Thyroid gland (tissue), 4 donors: ENCODE measurements at places on chromosomes 13 and 19. TPM values are rescaled to one million over a fixed set of nuclear protein-coding genes. Genes with fewer than 3 reads are reported as not detected.

- no peak for DNase-seq
Measured at GRCh38 chr13:89687066-89687465, 1660.4 kb upstream of the MIR17HG start.

- DNase-seq, result peak; percentile 83
Measured at GRCh38 chr19:13031917-13032623, 36.8 kb downstream of the NFIX start.

DNA sequence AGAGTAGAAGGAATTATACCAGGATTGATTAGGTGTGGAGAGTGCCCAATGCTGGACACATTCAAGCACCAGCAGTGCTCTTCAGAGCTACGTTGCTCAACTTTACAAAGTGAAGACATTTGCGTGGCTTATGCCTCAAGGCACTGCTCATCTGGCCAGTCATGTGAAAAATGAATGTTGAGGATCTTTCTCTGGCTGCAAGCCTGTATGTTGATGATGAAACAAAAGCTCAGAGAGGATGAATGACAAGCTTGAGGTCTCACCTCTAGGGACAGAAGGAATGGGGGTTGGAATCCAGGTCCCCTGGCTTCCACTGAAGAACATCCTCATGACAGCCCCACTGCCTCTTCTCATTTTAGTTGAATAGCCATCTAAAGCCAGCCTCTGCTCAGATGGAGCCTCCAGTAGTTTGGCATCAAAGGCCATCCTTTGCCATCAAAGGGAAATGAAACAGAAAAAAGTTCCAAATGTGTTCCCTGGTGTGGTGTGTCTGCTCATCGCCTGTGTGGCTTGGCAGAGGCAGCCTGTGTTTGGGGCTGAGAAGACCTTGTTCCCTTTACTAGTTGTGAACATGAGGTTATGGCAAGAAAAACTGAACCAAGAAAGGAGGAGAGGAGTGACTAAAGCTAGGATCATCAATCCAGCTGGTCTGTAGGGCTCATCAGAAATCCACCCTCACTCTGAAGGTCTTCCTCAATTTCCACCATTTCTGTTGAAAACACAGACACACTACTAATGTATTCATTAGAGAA, 114.0 kb upstream of the KL start:
- DNase-seq, result no peak

DNA sequence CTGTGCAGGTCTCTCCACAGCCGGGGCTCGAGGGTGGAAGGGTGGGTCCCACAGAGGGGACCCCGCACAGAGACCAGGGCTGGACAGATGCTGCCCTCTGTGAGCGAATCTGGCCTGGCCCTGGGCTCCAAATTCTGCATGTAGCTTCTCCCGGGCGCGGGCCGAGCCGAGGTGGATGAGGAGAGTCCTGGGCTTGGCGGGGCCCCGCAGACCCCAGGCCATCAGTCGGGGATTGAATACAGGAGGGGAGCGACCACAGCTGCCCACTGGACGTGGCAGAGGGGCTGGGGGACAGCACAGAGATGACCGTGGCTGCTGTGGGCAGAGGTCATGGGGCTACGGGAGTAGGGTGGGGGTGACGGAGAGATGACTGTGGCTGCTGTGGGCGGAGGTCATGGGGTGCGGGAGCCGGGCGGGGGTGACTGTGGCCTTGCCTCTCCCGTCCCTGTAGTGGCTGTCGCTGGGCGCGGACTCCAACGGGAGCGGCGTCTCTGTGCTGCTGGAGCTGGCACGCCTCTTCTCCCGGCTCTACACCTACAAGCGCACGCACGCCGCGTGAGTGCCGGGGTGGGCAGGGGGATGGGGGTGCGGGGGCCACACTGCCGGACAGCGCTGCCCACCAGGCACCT, 15.5 kb downstream of the NCLN start:
- no peak for DNase-seq

GRCh38 chr19:15675560-15675959, 2.7 kb downstream of the CYP4F12 start:
- no peak for DNase-seq

DNA sequence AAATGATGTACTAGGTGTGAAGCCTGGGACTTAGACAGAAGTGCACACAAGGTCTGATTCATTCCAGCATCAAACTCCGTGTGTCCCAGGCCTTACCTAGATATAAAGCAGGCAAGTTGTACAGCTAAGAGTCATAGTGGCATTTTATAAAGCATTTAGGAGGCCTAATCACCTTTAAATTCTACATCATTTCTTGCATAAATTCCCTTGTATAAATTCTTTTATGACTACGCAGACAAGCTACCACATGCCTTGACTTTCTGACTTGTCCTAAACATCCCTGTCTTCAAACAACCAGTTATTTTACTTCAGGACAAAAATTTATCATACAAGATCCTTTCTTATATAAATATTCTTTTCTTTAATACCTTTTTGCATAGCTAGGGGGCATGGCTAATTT, 22.5 kb downstream of the TMEM255B start:
- DNase-seq, result no peak

GRCh38 chr13:101846249-101846648, 393.8 kb downstream of the ITGBL1 start:
- no peak for DNase-seq

DNA sequence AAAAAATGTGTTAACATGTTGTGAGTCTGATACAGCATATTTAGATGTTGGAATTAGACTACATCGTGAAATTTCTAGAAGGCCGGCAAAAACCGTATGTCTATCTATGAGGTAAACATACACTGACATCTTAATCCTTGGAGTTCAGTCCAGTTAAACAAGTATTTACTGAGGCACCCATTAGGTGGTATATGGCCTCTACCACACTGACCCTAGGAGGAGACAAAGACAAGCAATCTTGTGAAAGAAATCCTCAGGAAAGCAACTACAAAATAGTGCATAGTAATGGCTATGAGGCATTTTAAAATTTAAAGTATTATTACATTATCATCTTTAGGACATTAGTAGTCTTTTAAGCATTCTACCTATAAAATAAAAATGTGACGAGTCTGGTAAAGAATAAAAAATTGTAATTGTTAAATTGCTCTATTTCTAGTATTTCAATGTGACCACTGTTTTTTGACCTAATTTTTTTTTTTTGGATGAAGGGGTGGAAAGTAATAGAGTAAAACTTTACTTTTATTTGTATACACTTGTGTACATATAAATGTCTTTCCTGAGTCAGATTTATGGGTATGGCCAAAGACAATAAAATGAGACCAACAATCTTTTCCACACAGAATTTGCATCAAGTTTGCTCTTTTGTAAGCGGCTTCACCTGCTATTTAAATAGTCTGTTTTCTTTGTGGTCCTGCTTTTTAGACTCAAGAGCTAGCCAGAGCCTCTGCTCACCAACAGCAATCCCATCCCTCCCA, 50.5 kb downstream of the KATNAL1 start:
- DNase-seq, result no peak

DNA sequence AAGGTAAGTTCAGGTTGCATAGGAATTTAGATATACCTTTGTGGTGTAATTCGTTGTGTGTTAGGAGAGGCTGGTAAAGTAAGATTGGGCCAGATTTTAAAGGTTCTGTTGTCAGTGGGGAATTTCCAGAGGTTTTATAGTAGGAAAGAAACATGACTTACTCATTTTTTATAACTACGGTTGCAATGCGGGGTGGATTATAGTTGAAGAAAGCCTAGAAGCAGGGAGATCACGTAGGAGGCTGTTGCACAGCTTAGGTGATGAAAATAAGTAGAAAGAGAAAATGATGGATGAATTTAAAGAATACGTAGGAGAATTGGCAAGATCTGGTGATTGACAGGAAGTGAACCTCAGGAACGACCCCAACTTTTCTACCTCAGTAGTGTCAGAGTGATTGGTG, 61.1 kb downstream of the PIBF1 start:
- no peak for DNase-seq

DNA sequence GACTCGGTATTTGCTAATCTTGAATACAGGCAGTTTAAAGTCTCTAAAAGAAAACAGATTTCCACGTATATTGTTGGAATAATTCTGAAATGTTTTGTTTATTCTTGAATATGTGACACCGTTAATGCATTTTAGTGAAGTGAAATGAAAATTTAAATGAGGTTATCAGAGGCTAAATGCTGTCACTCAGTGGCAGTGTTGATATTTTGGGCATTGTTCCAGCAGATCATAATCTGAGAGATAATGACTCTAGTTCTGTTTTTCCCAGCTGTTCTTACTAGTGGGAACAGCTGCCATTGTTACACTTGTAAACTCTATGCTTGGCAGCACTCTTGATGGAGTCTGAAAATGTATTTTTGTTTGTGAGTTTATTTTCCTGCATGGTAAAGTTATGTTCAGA, 365.6 kb upstream of the SLC10A2 start:
- no peak for DNase-seq

DNA sequence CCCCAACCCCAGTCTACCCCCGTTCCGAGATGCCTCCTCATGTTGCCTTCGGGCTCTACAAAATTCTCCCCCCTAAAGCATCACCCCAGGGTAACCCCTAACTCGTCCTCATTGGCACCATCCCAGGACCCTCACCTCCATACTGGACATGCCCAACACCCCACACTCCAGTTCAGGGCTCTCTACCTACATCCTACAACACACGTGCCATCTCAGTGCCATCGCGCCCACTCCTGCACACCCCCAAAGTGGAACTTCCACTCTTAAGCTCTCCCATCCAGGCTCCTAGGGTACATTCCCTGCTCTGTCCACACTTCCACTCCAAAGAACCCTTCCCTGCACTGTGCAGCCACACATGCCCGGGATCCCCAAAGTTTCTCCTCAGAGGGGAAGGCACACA, 827 bp upstream of the FKRP start:
- DNase-seq, result no peak

- no peak for DNase-seq
Measured at GRCh38 chr13:49587311-49587847, 2.0 kb upstream of the RCBTB1 start.

The TGFBR3L gene
- total RNA-seq, result not detected

The CRX gene
- total RNA-seq, result not detected

The SHC2 gene
- 72.8 TPM for total RNA-seq

The SLC10A2 gene
- not detected for total RNA-seq
